CD4-positive, alpha-beta memory T cell (primary cell): ENCODE measurements at places on chromosomes 13 and 19. TPM values are rescaled to one million over a fixed set of nuclear protein-coding genes. Genes with fewer than 3 reads are reported as not detected.

GRCh38 chr19:49624967-49625910 lies 14.7 kb downstream of the RRAS start:
- no peak for DNase-seq

DNA sequence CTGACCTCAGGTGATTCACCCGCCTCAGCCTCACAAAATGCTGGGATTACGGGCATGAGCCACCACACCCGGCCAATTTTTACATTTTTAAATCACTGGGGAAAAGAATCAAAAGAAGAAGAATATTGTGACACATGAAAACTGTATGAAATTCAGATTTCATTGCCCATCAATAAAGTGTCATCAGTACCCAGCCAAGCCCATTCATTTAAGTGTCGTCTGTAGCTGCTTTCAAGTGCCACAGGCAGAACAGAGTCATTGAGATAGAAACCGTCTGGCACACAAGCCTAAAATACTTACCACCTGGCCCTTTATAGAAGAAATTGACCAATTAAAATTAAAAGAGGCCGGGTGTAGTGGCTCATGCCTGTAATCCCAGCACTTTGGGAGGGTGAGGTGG lies 15.3 kb downstream of the COLGALT1 start:
- DNase-seq = no peak

GRCh38 chr19:20964798-20965197 lies 41.7 kb downstream of the ZNF85 start:
- DNase-seq = no peak

DNA sequence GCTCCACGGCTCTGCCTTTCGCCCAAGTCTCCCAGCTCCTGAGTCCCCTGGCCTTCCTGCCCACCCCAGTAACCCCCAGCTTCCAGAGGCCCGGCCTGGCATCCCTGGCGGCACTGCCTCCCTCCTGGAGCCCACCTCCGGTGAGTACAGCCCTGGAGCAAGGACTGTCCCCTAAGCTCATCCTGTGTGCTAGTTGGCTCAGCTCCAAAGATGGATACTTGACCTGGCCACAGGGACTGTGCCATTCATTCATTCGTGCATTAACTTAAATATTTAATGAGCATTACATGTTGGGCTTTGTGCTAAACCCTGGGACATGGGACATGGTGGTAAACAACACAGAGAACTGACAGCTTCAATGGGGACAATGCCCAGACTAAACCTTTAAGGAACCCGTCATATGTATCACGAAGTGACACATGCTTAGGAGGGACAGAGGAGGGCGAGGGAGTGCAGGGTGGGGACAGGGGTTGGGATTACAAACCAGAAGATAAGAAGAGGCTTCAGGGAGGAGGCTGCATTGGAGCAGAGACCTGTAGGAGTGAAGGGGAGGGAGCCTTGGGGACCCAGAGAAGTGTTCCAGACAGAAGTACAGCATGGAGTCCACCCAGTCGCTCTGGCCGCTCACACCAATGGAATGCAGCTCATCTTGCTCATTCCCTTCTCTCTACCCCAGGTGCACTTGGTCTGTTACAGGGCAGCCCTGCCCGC lies 6.9 kb upstream of the OVOL3 start:
- no peak for DNase-seq

DNA sequence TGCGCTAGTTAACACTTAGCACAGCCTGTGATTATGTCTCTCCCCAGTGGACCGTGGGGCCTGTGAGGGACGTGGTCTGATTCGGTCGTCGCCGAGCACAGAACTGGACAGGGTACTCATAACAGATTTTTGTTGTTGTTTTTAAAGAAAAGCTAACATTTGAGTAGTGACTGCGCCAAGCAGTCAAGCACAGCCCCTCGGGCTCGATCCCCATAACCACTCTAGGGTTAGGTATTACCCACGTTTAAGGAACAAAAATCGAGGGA lies 805 bp upstream of the PTOV1 start:
- no peak for DNase-seq

- no peak for DNase-seq
Measured at GRCh38 chr13:110478405-110479214, 82.9 kb downstream of the RAB20 start.

- no peak for DNase-seq
Measured at GRCh38 chr13:32537580-32538142, 934 bp downstream of the N4BP2L2 start.

- DNase-seq = no peak
Measured at GRCh38 chr13:33352526-33352925, 67.0 kb upstream of the STARD13 start.

DNA sequence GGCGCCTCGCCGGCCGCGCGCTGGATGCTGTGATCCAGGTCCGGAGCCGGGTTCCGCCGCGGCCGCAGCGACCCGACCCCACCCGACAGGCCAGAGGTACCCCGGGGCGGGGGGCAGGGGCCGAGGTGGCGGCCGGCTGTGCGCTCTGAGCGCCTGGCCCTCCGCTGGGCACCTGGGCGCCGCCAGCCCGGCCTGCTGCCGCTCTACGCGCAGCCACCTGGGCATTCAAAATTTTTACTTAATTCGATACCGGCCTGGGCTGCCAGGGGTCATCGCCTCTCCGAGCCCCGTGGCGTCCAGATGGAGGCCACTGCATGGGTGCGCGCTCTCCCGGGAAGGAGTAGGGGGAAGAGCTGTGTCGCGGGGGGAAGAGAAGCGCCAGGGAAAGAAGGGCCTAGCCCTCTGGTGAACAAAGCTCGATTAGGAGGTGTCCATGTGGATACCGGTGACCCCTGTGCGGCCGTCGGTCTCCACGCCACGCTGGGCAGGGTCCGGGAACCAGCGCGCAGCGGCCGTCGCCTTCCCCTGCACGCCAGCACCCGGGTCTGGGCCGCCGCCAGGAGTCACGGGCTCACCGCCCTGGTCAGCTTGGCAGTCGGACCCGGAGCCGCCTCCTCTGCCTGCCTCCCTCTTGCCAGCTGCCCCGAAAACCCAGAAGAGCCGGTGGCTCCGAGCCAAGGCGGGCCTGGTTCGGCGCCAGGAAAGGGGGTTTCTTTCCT lies 666 bp downstream of the BIVM start:
- no peak for DNase-seq

DNA sequence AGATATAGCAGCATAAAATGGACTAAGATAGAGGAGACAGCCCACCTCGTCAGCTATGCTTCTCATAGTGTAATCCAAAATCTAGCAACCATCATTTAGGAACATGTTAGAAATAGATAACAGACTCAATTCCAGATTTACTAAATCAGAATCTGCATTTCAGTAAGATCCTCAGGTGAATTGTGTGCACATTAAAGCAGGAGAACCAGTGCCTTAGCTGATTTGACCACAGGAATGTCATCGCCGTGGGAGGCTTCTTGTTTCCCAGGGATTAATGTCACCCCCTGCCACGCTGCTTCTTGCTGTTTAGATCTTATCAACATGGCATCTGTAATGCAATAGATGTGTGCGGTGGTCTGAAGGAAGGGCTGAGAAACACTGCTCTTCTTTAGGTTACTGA lies 84.0 kb downstream of the GPC5 start:
- DNase-seq = no peak

- no peak for DNase-seq
Measured at GRCh38 chr13:33575378-33575777, 242.6 kb upstream of the RFC3 start.

DNA sequence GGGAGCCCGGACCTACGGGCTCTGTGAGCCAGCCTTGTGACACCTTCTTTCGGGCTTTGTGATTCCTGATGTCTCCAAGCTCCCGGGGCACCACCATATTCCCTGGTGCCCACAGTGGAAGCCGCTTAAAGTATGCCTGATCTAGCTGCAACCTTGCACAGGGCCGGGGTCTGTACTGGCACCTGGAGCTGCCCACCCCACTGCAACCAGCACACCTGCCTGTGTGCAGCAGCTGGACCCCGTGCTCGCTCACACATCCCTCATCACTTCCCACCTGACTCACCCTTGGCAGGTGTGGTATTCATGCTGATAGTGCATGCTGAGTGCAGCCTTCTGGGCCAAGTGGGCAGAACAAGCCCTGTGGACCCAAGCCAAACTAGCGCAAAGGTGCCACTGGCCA lies 1981.1 kb upstream of the PCDH20 start:
- no peak for DNase-seq

GRCh38 chr19:33130433-33130832 lies 1.5 kb upstream of the WDR88 start:
- no peak for DNase-seq

DNA sequence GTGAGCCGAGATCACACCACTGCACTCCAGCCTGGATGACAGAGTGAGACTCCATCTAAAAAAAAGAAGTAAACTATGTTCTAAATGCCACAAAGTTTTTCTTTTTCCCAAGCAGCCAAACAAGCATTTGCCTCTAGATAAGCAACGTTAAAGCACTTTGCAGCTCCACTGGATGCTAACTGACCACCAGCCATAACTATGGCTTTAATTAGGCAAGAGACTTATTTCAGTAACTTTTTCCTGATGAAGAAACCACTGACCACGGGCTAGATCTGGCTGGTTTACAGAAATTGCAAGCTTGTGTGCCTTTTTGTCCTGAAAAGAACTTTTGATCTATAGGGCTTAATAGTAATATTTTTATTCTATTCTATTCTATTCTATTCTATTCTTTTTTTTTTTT lies 22.1 kb downstream of the CD70 start:
- DNase-seq = no peak

The GSK3A gene
- polyA plus RNA-seq = 23.6 TPM

The LRRC63 gene
- 0.41 TPM for polyA plus RNA-seq
